ENCODE measurements at places on chromosomes 11 and 22.

- DNase-seq: no peak
These were observed 182.7 kb downstream of the ADAMTS15 start for GRCh38 chr11:130631119-130631518.

- DNase-seq: no peak
These were observed 67.8 kb upstream of the LIN7C start for GRCh38 chr11:27574342-27574741.

DNA sequence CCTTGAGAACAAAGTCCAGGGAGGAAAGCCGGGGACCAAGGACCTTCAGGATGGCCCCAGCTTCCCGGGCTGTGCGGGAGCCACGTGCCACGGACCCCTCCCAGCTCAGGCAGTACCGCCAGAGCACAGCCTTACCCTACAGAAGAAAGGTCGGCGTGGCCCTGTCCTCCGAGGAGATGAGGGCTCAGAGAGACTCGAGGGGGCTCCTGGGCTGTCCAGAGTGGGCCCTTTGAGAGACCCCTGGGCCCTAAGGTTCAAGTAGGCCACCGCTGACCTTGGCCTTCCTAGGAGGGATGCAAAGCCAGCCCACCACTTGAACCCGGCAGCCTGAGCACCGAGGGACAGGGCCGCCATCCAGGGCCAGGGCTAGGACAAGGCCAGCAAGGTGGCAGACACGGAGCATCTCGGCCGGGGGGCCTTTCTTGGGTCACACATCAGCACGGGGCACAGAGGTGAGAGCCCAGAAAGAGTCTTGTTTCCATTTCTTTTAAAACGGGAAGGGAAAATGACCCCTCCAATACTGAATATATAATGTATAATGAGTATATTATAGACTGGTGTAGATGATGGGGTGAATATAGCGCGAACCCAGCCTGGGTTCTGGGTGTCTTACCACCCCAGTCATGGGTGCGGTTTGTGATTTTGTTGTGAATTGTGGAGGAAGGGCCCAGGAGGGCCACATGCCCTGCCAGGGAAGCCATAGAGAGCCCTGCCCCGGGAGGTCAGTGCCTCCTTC, 34.4 kb upstream of the PPARA start:
- no peak for DNase-seq

DNA sequence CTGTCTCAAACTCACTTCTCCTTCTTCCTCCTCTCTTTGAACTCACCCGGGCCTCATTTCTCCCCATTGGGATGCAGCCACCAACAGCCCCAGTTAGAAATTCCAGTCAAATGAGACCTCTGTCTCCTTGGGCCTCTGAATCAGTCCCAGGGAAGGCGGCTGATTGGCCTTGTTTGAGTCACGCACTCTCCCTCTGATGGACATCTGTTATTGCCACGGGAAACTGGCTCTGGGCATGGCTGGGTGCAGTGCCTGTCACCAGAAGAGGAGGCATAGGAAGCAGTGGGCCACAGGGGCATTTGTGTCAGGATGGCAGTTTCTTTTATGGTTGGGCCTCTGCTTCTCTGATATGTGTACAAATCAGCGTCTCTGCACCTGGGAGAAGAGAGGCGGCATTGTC, 9.6 kb upstream of the WNT11 start:
- no peak for DNase-seq

- DNase-seq: no peak
These were observed 7.4 kb downstream of the PYGM start for GRCh38 chr11:64752175-64752970.

DNA sequence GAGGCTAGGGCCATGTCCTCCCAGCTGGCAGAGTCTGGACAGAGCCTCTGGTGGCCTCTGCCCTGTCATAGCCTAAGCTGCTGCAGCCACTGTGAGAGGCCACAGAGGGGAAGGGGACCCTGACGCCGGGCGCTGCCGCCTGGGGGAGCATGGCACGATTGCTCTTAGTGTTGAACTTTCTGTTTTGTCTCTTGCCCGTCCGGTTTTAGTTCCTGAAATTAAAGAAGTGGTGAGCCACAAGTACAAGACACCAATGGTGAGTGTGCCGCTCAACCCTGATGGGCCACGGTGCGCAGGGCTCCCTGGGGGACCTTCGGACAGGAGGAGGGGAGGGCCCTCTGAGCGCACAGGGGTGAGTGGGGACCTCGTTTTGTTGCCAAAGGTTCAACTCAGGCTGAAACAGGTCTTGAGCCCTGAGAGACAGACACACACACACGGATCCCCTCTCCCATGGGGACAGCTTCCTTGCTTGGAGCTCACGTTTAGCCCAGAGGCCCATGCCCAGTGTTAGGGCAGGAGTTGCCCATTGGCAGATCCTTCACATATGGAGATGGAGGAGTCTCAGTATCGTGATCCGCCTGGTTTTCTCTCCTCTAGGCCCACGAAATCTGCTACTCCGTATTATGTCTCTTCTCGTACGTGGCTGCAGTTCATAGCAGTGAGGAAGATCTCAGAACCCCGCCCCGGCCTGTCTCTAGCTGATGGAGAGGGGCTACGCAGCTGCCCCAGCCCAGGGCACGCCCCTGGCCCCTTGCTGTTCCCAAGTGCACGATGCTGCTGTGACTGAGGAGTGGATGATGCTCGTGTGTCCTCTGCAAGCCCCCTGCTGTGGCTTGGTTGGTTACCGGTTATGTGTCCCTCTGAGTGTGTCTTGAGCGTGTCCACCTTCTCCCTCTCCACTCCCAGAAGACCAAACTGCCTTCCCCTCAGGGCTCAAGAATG, 23.8 kb downstream of the MYBPC3 start:
- DNase-seq: no peak

GRCh38 chr11:12090061-12090591, 20.3 kb upstream of the MICAL2 start:
- no peak for DNase-seq

- DNase-seq: no peak
These were observed 55.1 kb downstream of the IRAG1 start for GRCh38 chr11:10638316-10638925.

DNA sequence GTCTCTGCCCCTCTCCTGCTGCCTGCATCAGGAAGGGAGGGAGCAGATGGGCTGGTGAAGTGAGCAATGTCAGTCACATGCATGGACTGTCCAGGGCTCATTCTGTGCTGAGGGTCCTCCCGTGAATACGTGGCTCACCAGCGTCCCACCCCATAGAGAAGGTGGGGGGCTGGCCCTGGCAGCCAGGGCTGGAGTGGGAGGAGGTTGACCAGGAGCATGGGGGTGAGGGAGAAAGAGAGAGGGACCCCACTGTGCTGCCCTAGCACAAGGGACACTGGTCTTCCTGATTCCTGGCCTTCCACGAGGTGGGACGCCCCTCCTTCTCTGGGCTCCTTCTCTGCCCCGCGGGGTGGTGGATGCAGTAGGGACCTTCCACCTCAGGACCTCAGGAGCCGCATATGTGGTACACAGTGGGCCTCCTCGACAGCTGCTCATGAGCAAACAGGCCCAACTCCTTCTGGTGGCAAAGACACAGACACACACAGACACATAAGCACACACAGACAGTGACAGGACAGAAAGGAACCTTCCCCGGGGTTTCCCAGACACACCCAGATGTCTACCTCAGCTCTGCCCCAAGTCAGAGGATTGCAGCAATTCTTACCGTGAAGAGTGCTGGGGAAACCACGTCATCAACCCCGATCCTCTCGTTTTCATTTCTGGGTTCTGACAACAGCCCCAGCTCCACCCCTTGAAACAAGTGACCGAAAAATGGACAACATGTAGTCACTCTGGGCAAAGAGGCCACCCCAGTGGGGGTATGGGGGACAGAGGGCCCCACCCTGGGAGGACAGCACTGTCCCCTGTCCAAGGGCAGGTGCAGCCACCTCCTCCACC, 3.6 kb upstream of the APOBEC3A start:
- no peak for DNase-seq

- DNase-seq: no peak
These were observed 689 bp downstream of the RAB39A start for GRCh38 chr11:107928767-107929507.

GRCh38 chr11:27596388-27596787, 89.8 kb upstream of the LIN7C start:
- DNase-seq: no peak

DNA sequence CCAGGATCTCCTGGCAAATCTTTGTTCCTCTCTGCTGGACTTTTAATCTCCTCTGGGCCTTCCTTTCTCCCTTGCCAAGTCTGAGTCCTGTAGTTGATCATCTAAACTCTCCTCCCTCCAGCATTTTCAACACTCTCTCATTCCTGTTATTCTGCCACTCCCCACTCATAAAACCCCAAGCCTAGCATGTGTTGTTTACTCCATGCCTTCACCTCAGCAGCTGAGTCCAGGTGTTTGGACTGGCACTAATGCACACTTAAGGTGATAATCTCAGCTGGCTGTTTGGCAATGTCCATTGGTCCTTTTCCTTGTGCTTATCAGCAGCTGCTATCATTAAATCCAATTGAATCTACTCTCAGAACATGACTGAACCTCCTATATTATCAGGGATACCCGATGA, 876.8 kb upstream of the TENM4 start:
- no peak for DNase-seq

GRCh38 chr11:32886180-32886579, 6.4 kb upstream of the QSER1 start:
- DNase-seq: no peak

- no peak for DNase-seq
These were observed 85.7 kb upstream of the PRDM11 start for GRCh38 chr11:45060707-45061106.

DNA sequence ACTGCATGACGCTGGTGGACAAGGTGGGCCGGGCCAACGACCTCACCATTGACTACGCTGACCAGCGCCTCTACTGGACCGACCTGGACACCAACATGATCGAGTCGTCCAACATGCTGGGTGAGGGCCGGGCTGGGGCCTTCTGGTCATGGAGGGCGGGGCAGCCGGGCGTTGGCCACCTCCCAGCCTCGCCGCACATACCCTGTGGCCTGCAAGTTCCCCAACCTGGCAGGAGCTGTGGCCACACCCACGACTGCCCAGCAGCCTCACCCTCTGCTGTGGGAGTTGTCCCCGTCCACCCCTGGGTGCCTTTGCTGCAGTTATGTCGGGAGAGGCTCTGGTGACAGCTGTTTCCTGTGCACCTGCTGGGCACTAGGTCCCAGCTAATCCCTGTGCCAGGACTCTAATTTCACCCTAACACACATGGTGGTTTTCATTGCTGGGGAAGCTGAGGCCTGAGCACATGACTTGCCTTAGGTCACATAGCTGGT, 49.0 kb upstream of the PPP6R3 start:
- DNase-seq: no peak

DNA sequence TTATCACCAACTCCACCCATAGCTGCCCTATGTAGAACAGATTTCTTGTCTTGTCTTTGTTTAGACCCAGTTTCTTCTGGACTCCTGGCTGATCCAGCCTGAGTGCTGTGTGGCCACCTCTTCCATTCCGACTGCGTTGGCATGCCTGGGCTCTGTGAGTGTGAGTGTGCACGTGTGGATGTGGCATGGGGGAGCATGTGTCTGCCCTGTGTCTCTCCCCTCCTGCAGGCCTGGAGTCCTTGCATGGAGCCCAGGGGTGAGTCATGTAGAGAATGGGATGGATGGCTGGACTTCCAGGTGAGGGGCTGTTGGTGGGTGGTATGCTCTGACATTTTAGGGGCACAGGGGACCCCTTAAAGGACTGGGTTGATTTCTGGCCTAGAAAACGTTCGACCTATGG, 194.7 kb downstream of the GRIK4 start:
- DNase-seq: no peak

GRCh38 chr11:16942342-16942741, 71.9 kb downstream of the PLEKHA7 start:
- no peak for DNase-seq

DNA sequence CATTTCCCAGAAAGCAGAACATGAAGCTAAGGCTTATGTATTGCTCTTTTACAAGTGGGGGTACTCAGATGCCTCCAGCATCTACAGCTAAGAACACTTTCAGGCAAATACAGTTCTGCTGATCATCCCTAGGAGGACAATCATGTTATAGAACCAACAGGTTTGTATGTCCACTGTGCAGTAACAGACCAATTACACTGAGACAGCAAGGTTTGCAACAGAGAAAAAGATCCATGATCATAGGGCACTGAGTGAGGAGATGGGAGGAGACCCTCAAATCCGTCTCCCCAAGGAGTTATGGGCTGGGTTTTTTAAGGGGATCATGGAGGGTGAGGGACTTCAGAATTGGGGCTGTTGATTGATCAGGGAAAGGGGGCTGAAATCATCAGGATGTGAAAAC, 39.1 kb upstream of the GRK3 start:
- no peak for DNase-seq

GRCh38 chr11:44559207-44559939, 6.1 kb upstream of the CD82 start:
- DNase-seq: no peak

DNA sequence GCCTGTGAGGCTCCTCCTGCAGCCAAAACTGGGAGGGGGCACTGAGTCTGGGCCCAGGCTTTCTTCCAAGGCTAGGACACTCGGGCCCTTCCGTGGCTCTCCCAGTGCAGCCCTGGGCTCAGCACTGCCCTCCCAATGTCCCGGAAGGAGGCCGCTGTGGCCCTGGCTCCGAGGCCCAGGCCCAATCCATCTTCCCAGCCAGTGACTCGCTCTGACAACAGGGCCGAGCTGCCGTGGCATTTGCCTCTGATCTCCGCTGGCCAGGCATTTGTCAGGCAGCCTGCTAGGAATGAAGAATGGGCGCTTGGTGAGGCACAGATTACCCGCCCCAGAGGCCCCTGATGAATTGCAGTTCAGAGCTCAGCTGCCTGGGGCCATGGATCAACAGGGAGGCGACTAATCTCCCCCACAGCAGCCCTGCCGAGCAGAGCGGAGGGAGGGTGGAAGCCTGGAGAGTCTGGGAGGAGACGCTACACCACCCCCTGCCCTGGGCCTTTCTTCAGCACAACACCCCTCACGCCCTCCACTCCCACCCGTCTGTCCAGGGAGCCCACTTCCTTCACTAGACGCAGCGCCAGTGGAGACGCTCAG, 8.3 kb downstream of the FXYD2 start:
- DNase-seq: no peak

- no peak for DNase-seq
These were observed 9.5 kb upstream of the TTC12 start for GRCh38 chr11:113304916-113305315.

DNA sequence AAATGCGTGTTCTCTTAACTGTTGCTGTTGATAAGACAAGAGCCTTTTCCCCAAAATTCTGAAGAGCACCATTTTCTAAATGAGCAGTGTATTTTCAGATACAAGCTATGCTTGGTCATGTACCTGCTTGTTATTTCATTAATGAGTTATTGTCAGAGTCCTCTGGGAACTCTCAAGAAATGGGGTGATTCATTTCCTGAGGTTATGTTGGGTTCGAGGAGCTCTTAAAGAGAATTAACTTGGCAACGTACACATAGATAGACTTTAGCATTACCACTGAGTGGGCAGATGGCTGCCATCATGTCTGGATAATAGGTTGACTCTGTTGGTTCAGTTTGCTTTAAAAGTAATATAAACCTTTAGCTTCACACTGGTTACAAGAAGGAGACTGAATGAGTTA, 87.9 kb upstream of the SORL1-AS1 start:
- DNase-seq: no peak

Measured in NCI-H460 (cell line).